COR-L47 (cell line): ENCODE measurements at places on chromosomes 7 and 10.

GRCh38 chr10:45151467-45152214 is 150.9 kb downstream of the ZNF22 start:
- no peak for DNase-seq

GRCh38 chr7:107125475-107125874 is 43.3 kb upstream of the HBP1 start:
- DNase-seq = peak; percentile 79

- DNase-seq = no peak
Measured at GRCh38 chr7:20153999-20154398, 63.2 kb downstream of the MACC1 start.

DNA sequence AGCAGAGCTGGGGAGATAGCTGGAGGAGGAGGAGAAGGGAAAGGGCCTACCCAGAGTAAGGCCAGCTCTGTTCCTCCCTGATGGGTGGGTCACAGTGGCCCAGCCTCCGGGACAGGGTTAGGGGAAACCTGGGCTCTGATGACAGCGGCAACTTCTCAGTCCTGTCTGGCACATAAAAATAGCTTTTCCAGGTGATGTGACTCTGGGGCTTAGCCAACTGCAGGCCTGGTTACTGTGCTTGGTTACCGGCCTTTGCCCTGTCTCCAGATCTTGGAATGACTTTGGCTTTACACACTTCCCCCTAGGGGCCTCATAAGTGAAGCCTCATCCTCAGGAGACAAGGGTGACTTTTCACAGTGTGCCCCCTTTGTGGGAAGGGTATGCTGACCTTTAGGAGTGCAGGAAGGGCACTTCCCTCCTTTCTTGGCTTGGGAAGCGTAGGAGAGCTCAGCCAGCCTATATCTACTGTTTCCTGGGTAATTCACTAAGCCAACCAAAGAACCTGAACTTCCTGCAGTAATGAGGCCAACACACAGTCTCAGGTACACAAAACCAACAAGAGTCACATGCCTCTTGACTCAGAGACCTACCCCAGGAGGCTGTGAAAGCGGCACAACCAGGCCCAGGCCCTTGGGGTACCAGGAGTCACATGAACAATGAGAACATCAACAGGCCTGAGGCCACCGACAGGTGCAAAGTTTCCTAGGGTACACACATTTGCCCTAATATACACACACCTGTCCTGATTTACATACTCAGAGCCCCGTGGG is 11.7 kb upstream of the HILPDA start:
- peak; percentile 55 for DNase-seq

- no peak for DNase-seq
Measured at GRCh38 chr10:103667356-103667755, 173.9 kb downstream of the NEURL1 start.

GRCh38 chr10:31383810-31384588 is 65.0 kb downstream of the ZEB1 start:
- DNase-seq = no peak

DNA sequence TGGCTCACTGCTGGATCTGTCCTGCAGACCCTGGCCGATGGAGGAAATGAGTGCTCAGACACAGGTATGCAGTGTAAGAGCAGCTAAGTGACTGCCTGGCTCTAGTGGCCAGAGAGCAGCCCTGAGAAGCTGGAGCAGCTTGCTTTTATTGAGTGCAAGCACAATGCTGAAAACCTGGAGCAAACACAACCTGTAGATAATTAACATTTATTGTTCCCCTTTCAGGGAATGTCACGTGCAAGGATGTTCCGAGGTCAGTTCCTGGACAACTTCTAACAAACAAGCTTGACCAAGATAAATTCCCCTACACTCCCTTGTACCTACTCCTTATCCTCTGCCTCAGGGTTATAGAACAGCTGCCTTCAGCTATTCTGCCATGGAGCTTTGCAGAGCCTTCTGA is 31.3 kb downstream of the DDC start:
- DNase-seq = no peak

GRCh38 chr7:149765399-149766121 is 7.8 kb downstream of the ZNF467 start:
- DNase-seq = no peak

- no peak for DNase-seq
Measured at GRCh38 chr7:127791446-127792189, 139.6 kb downstream of the SND1 start.

- no peak for DNase-seq
Measured at GRCh38 chr7:39589323-39590111, 23.3 kb downstream of the YAE1 start.

DNA sequence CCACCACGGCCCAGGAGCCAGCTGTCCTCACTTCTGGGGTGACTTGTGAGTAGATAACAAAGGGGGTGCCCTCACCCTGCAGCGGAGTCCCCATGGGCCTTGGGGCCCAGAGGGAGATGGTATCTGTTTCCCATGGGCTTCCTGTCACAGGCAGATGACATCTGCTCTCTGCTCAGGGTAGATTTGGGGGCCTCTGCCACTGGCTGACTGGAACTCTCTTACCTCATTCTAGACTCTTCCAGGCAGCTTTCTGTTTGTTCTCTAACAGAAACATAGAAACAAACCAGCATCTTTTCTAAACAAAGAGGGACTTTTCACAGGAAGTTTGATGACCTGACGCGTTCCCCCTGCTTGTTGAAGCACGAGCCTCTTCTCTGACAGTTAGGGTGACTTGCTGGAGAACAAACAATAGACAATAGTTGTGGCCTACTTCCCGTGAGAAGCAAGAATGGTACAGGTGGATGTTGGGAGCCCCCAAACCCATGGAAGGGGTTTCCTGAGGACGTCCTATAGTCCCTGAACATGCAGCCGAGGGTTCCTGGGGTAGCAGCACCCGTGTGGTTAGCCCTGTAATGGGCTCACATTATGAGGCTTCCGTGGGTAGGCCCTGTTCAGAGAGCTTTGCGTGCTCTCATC is 61.6 kb downstream of the GRK5 start:
- no peak for DNase-seq
